ENCODE measurements at places on chromosomes 5 and 9. TPM values are rescaled to one million over a fixed set of nuclear protein-coding genes. Genes with fewer than 3 reads are reported as not detected.

ARHGEF39 gene
- total RNA-seq: 2.1 TPM

BTNL8 gene
- total RNA-seq: not detected

SLIT3 gene
- total RNA-seq: 61.9 TPM

ZNG1F gene
- 2.2 TPM for total RNA-seq

DNA sequence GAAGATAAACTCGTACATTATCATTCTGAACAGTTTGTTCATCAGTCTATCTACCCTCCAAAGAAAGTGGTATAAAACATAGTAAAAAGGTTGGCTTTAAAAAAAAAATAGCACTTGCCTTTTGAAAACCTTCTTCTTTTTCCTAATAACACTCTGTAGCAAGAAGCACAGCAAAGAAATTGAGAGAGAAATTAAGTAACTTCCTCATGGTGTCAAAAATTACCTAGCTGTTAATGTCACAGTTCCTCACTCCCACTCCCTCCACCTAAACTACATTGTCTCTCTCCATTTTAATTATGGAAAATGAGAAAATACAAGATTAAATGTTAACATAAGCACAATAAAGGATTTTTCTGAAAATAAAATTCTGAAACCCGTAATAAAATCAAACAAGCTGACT lies 72.2 kb downstream of the CERT1 start:
- no peak for DNase-seq

- DNase-seq: no peak
Observed at GRCh38 chr9:72902268-72902667, 50.6 kb downstream of the ALDH1A1 start.

- peak; percentile 66 for DNase-seq
Observed at GRCh38 chr9:68704814-68705530, at the start of gene PIP5K1B. Gene PIP5K1B, plus strand, starts transcription at chr9:68705240. Its CDS starts 117,375 bp downstream, at chr9:68822615.

DNA sequence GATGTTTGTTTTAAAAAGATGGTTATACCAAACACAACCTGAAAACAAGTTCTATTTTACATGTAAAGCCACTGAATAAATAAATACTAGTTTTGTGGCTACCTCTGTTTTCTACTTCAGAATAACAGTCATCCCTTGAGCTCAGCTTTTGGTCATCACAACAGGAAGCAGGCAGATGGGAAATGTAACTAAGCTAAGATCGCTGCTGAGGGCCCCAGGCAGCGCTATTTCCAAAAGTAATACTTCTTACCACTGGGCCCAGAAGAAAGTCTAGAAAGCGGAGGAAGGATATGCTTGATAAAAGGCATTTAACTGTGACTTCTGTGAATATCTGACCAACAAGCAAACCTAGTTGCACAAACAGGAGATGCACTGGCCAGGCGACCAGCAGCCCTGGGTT lies 61.4 kb downstream of the SERINC5 start:
- DNase-seq: no peak

Data from GM23248 (cell line).